ENCODE measurements at places on chromosomes 5 and 9. TPM values are rescaled to one million over a fixed set of nuclear protein-coding genes. Genes with fewer than 3 reads are reported as not detected.

- DNase-seq: no peak
Observed at GRCh38 chr9:135802876-135803419, 101.0 kb downstream of the KCNT1 start.

Gene MEIKIN
- total RNA-seq: not detected

DNA sequence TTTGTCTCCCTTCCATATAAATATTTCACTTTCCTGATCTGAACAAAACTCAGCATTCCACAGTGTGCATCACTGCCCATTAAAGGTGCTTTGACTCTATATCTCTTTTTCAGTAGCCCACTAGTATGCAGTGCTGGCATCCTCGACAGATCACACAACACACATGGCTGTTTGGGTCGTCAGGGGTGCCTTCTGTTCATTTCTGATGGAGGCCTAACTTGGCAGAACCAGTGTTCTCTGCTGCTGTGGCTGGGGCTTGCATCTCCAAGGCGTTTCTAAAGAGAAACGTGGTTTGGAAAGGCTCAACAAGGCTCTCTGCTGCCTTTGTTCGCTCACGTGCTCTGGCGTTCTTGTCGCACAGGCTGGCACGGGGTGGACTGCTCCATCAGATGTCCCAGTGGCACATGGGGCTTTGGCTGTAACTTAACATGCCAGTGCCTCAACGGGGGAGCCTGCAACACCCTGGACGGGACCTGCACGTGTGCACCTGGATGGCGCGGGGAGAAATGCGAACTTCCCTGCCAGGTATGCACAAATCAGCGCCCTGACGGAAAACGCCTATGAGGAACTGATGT lies 97.7 kb upstream of the PRRC1 start:
- DNase-seq: no peak

- no peak for DNase-seq
Observed at GRCh38 chr5:143135832-143136551, 267.5 kb downstream of the NR3C1 start.

Gene GNAQ
- 30.4 TPM for total RNA-seq
